Stimulated activated CD4-positive, alpha-beta T cell treated with anti-CD3 and anti-CD28 coated beads, TNF-alpha, amount 100 ng/mL, for 1 hour (primary cell): ENCODE measurements at places on chromosomes 3 and 15.

GRCh38 chr15:40337597-40337996 lies 3.1 kb downstream of the CCDC9B start:
- DNase-seq, result no peak

GRCh38 chr15:33292717-33293307 lies 18.0 kb upstream of the RYR3 start:
- peak; percentile 8 for DNase-seq

- DNase-seq, result no peak
These were observed 20.0 kb upstream of the MFSD1 start for GRCh38 chr3:158781849-158782248.

GRCh38 chr3:67305160-67305559 lies 307.1 kb downstream of the KBTBD8 start:
- DNase-seq, result no peak

DNA sequence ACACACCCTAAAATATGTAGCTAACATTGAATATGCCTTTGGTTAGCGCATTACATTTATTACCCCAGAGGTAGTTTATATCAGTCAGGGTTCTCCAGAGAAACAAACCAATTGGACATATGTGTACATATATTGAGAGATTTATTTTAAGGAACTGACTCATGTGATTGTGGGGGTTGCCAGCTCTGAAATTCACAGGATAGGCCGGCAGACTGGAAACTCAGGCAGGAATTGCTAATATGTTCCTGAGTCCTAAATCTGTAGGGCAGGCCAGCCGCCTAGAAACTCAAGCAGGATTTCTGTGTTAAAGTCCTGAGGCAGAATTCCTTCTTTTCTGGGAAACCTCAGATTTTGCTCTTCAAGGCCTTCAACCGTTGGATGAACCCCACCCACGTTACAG lies 189.7 kb downstream of the CDIN1 start:
- no peak for DNase-seq

DNA sequence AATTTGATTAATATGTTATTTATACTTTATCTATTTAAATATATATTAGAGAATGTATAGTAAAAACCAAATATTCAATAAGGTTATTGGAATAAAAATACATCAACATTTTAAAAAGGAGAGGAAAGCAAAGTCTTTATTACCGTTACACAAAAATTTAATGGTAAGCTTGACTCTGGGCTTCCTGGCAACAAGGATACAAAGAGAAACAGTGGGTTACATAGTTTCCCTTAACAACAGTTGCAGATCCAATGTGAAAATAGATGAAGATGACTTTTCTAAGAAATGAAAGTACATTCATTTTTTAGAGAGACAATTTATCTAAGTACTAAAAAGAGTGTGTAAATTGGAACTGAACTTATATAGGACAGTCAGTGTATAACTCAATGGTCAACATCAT lies 6.0 kb upstream of the PHLDB2 start:
- DNase-seq, result no peak

GRCh38 chr3:159857840-159858239 lies 130.8 kb upstream of the IL12A start:
- no peak for DNase-seq

- DNase-seq, result no peak
These were observed 7.7 kb downstream of the CCR2 start for GRCh38 chr3:46361408-46362283.

- DNase-seq, result no peak
These were observed 105.4 kb upstream of the ANKRD28 start for GRCh38 chr3:15903164-15903563.

- no peak for DNase-seq
These were observed 51.8 kb upstream of the NUDT16 start for GRCh38 chr3:131329774-131330173.

GRCh38 chr15:81379269-81379668 lies 5.3 kb upstream of the TMC3 start:
- DNase-seq, result no peak

DNA sequence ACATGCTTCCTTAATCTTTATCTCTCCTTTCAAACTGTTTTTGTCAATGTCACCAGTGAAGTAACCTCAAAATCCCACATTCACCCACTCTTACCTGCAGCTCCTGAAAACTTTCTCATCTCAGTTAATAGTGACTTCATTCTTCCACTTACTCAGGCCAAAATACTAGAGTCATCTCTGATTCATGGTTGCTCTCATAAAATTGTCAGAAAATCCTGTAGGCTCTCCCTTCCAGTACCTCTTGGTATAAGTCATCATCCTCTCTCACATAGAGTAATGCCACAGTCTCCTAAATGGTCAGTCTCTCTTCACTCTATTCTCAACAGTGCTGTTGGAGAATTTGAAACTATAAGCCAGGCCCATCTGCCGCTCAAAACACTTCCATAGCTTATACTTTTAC lies 34.9 kb upstream of the POU1F1 start:
- DNase-seq, result no peak

DNA sequence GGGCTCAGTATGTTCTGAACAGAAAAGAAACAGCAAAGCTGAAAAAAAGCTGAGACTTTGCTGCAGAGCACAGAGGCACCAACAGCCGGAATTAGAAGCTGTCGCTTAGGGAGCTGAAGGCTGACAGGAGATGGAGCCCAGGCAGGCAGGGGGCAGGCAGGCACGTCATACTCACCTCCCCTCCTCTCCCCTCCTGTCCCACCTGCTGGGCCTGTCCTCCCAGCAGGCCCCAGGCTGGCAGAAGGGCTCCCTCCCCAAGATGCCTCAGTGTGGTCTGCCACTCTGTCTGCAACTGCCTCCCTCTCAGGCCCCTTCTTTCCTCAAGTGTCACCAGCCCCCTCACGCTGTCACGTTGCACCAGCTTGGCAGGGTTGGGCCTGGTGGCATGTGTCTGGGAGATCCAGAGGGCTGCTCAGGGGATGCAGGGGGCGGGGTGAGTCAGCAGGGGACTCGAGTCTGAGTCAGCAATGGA lies 3.2 kb upstream of the ANKRD63 start:
- no peak for DNase-seq
